Activated CD4-positive, alpha-beta T cell treated with anti-CD3 and anti-CD28 coated beads, Interleukin-2, amount 50 U/mL, for 24 hours (primary cell): ENCODE measurements at places on chromosomes 2 and 18.

DNA sequence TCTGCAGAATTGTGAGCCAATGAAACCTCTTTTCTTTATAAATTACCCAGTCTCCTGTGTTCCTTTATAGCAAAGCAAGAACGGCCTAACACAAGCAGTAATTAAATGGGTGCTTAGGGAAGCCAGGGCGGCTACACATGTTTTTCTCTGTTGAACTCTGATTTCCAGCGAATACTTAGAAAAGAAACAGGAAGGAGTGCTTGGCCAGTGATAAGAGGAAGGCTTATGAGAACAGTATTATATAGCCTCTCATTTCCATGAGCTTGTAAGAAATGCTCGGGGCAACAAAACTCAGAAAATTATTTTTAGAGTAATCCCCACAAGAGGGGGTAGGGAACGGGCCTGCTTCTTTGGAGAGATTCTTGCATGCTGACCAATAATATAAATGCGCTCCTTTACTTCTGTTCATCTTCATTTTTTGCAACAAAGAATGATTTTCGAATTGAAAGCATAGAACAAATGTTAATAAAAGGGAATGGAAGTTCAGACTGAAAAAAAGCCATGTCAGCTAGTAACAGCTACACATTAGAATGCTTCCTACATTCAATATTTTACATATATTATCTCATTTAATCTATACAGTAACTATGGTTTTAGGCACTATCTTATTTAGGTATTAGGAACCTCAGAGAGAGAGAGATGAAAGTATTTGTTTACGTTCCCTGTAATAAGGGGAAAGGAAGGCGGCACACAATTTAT is 49.7 kb upstream of the CCDC85A start:
- no peak for DNase-seq

DNA sequence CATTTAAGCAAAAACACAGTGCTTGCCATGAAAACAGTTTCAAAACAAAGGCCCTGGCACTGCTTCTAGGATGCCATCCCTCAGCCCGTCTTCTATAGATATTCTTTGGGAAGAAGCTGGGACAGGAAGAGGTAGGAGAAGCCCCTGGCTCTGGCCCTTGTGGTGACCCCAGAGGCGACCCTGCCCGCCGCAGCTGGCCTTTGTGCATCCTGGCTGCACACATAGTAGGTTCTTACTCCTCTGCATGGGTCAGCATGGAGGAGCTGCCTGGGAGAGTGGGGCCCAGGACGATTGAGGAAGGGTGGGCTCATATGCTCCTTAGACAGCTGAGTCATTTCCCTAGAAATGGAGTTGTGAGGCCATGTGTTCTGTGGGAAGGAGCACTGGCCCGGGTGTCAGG is 44.4 kb upstream of the OTOF start:
- DNase-seq, result no peak

DNA sequence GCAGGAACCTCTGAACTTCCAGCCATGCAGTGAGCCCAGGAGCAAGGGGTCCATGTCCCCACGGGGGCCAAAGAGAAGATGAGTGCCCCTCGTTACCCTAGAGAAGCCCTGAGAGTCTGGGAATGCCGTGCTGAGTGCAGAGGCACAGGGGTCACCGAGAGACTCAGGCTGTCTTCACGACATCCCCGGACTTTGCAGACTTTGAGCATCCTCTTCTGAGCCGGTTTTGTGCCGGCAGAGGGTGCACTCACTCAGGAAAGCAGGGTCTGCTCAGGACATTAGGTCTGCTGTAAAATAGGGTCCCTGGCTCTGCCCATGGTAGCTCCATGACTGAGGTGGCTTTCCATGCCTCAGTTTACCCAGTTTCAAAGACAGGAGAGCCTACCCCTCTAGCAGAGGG is 71.0 kb downstream of the GALNT14 start:
- no peak for DNase-seq

GRCh38 chr2:223976635-223977226 is 19.5 kb downstream of the MRPL44 start:
- no peak for DNase-seq

GRCh38 chr18:54392543-54393023 is 34.9 kb downstream of the C18orf54 start:
- no peak for DNase-seq

DNA sequence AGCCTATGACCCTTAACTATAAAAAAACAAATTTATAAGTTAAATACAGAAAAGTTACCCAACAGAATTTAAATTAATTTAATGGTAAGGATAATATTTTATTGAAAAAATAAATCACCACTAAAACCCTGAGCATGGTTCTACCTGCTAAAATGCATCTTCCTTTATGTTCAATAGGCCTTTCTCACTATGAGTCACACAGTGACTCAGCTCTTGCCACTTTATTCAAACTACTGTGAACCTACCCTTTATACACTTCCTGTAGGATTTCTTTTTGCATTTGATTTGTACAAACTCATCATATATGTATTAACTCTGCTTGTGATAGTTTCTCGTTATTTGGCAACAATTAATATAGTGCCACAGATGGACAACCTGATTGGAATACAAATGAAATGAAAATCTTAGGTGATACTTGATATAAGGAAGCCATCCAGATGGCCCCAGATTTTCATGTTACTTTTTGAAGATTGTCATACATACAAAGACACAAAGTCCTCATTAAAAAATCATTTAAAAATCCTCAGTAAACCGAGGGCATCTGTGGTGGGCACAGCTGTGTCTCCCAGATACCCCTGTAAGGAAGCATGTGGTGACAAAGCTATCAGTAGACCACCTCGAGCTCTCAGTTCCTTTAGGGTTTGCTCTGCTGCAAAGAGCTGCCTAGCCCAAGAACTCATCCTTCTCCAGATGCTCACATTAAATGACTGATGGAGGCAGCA is 55.2 kb upstream of the COBLL1 start:
- DNase-seq, result no peak

GRCh38 chr2:98158305-98158704 is 71.3 kb downstream of the VWA3B start:
- DNase-seq, result no peak

DNA sequence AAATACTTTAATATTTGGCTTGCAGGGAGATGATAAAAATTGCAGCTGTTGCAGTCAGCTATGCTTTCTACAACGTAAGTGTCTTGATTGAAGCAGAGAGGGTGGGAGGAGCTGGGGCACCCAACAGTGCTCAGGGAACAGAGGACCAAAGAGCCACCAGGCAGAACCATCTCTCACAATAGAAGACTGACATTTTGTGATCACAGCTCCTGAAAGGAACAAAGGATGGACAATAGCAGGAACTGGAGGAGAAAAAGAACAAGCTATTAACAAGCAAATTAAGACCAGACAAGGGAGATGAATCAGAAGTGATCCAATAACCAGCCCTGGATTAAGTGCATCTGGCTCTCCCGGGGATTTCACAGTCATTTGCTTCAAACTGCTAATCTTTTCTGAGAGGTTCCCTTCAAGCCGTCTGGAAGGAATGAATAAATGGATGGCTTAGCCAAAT is 65.7 kb upstream of the SMAD2 start:
- DNase-seq, result no peak

DNA sequence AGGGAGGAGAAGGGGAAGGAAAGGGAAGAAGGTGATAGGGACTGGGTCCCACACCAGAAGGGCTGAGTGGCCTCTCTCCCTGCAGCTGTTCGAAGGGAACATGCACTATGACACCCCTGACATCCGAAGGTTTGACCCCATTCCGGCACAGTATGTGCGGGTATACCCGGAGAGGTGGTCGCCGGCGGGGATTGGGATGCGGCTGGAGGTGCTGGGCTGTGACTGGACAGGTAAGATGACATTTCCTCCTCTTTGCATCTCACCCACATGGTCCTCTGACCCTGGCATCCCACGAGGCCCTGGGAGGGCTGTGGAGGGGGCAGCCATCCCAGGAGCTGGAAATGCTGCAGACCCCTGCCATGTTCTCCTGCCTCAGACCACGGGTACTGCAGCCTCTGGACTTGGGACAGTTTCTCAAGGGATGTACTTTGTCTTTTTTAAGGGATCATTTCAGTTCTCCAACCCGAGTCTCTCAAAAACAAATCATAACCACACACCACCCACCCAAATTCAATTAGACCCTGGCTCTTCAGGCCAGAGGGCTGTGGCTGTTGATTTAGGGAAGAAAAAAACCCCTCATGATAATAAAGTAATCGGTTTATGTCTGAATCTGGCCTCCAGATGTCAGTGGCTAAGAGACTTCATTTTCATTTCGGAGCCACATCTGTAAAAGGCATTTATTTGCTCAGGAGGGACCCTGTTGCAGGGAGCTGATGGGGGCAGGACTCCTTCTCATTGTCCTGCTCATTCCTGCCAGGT is 63.5 kb downstream of the NRP2 start:
- no peak for DNase-seq

- peak; percentile 58 for DNase-seq
Observed at GRCh38 chr2:199459286-199460100, 1.8 kb upstream of the SATB2 start.

DNA sequence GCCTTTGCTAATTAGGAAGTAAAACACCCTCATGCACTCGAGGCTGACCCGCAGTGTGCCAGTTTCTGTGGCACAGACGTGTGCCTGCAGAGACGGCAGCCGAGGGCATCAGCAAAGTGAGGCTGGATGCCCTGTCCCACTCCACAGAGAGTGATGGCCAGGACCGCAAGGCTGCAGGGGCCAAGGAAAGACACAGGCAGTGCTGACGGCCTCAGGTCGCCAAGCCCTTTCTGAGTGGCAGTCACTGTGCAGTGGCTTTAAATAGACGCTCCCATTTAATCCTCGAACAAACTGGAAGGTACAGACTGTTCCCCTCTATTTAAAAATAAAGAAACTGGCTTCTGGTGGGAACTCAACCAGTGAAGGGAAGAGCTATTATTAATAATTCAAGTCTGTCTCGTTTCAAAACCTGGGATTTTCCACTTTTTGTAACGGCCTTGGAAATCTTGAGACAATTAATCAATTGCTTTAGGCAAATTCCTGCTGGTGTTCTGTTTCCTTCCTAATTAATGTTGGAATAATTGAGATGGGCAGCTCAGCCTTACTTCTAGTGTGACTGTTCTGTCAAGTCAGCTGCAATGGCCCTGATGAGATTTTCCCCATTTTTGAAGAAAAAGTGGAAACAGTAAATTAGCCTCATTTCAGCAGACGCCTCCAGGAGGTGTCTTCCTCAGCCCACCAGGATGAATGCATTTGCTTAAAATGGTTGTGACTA is 644.6 kb upstream of the RAB6C start:
- DNase-seq, result no peak

DNA sequence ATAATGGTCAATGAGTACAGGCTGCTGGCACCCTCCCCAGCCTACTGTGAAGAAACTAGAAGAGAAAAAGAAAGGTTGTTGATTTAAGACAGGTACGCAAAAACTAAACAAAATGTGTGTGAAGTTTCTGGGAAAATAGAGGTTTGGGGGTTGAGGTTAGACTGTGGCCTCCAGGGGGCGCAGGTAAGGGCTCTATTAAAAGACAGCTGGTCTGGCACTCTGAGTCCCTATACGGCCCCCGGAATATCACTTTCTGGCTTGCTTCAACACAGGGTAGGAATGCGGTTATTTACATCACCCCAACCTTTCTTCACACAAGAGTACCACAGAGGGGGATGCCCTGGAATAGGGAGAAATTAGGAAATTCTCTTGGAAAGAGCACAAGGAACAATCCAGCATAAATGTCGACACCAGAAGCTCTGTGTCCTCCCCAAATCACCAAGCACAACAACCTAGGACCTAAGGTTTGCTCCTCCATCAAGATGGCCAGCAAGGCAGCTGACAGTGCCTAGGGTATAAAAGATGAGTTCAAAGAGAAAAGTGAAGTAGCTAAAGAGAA is 480.8 kb upstream of the KLHL29 start:
- no peak for DNase-seq
